ENCODE measurements at places on chromosomes 7 and 10. TPM values are rescaled to one million over a fixed set of nuclear protein-coding genes. Genes with fewer than 3 reads are reported as not detected.
A peak's percentile ranks its signal among the peaks of the same experiment; 100 is the strongest.

DNA sequence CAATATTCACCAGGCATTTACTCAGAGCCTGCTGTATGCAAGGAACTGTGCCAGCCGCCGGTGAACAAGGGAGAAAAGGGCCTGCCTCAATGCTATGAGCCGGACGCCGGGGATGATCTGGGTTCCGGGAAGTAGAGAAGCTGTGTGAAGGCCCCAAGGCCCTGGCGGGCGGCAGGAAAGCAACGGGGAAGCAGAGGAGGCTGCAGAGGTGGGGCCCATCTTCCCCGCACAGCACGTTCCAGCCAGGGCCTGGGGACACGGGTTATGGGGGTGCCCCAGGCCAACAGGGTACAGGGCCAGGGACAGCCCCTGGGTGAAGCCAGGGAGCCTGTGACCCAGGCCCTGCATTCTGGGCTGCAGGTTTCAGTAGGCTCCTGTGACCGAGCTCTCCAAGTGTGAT is 179.3 kb downstream of the MAD1L1 start:
- H3K36me3 ChIP-seq, result no peaks in the 10 kb centered on the region
- H3K4me1 ChIP-seq, result no peaks in the 10 kb centered on the region
- H3K27me3 ChIP-seq, result no peaks in the 10 kb centered on the region
- DNase-seq, result no peak
- no peak overlapping the region for H3K4me3 ChIP-seq

DNA sequence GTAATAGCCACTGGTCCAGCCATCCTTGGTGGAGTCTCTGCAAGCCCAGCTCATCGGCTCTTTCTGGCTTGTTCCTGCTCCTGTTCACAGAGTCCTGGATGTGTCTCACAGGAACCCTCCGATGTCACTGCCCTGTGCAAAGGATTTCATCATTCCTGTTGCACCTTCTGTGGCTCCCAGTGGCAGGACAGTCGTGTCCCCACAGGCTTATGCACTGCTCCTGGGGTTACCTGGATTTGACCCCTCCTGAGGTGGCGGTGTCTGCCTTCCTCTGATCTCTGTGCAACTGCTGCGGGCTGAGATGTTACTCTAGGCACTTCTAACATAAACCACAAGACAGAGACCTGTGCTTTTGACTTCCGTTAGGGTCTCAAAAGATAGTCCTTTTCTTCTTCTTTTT is 30.6 kb downstream of the APBB1IP start:
- H3K27ac ChIP-seq, result no peak overlapping the region
- no peak overlapping the region for H3K4me3 ChIP-seq
- H3K36me3 ChIP-seq, result no peaks in the 10 kb centered on the region
- H3K4me1 ChIP-seq, result no peaks in the 10 kb centered on the region
- no peak for DNase-seq

DNA sequence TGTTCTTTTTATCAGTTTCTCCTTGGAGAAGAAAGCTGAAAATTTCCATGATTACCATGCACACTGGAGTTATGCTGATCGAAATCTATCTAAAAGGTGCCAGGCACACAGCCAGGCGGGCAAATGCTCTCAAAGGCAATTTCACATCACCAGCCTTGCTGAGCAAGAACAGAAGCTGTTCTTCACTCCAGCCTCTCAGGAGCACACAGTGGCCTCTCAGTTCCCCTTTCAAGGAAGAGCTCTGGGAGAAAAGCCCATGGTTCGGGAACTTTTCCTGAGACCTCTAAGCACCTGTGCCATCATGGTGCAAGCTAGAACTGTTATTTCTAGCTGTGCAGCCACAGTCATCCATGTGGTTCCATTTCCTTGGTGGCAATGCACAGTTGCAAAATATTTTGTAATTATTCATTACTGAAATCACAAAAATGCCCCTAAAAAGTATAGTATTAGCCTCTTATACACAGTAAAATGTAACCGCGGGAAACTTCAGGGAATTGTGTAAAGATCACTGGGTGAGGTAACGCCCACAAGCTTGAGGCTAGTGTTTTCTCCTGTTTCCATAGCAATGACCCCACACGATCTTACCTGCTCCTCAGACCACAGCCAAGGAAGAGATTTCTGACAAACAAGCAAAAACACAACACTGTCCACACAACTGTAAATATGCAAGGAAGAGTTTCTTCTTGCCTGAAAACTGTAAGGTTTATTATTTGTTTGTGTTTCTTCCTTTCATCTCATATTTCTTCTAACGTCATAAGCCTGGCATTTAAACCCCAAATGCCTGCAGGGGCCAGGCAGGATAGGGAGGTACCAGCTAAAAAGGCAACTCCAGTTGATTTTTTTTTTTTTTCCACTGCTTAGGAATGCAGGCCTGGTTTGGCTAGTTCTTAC is 121.2 kb downstream of the FAM107B start:
- no peak overlapping the region for H3K4me3 ChIP-seq
- DNase-seq, result no peak
- peaks cover 6% of the 10 kb centered on the region for H3K4me1 ChIP-seq
- H3K27ac ChIP-seq, result no peak overlapping the region
- H3K27me3 ChIP-seq, result no peaks in the 10 kb centered on the region
- H3K36me3 ChIP-seq, result no peaks in the 10 kb centered on the region

DNA sequence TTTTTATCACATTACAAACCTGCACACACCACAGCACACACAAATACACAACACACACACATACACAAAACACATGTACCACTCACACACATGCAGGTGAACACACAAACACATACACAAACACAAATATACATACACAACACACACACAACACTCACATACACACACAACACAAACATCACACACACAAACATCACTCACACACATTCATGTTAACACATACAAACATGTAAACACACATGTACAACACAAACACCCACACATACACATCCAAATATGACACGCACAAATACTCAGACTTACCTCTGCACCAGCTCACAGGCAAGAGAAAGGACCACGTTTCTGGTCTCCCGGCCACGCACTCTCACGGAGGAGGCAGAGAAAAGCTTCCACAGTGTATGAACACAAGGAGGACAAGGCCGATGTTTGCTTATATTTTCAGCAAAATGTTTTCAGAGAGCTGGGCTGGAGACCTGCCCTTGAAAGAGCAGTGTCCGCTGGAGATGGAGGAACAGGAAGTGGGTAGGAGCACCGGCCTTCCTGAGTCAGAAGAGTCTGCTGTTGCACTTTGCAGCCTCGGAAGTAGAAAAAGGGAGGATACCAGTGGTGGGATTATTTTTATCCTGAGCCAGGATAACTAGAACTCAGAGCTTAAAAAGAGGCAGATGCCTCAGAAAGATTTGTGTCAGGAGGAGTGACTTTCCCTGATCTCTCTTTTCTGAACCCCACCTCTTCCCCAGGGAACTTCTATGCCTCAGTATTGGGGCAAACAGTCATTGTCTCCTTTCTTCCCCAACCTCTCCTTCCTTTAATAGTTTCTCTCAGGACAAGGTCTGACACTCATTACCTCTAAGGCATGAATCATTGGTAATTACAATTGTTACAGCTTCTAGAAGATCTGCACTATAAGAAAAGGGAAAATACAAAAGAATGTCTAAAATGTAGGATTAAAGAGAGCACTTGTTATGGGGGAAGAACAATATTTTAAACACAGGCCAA is at the start of gene GIMAP6:
TSS of gene GIMAP6 (minus strand) at position 520 of the 999 bp plus-strand sequence. CDS start 2,243 bp downstream, outside the sequence.
- DNase-seq, result no peak
- no peak within 1 kb of the TSS for H3K4me3 ChIP-seq
- H3K36me3 ChIP-seq, result no peaks in the 10 kb centered on the region
- H3K4me1 ChIP-seq, result no peaks in the 10 kb centered on the region
- H3K27me3 ChIP-seq, result no peaks in the 10 kb centered on the region

DNA sequence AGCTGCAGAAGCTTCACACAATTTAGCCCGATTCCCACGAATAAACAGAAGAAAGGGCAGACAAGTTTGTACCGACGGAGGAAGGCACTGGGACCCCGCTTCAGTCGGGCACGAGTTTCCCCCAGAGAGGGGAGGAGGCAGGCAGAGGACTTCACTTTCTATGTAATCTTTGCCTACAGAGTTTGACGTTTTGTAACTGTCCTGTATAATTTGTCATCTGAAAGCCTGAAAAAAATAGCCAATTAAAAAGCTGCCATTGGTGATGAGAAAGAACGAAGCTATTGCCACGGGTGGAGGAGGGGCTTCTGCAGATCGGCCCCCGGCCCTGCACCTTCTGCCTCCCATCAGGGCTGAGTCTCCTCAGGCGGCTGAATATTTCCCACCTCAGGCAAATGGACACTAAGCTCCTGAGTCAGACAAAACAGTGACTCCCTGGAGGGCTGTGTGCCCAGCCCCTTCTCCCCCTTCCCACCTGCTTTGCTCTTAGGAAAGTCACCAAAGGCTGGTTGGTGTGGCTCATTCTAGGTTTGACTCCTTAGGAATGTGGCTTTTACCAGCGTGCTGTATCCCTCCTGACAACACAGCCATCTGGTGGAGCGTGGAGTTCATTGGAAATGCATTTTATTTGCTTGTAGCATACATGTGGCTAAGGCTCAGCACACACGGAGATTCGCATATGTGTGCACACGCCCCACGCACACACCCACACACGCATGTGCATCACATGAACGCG is 117.4 kb downstream of the VIPR2 start:
- no peak overlapping the region for H3K4me3 ChIP-seq
- H3K27me3 ChIP-seq, result no peaks in the 10 kb centered on the region
- H3K4me1 ChIP-seq, result peaks cover 8% of the 10 kb centered on the region
- DNase-seq, result peak; percentile 12
- no peak overlapping the region for H3K27ac ChIP-seq

- H3K4me3 ChIP-seq, result no peak overlapping the region
- no peaks in the 10 kb centered on the region for H3K4me1 ChIP-seq
- DNase-seq, result no peak
- no peaks in the 10 kb centered on the region for H3K36me3 ChIP-seq
- H3K27ac ChIP-seq, result no peak overlapping the region
Measured at GRCh38 chr7:17058568-17058967, 176.8 kb upstream of the AGR3 start.

DNA sequence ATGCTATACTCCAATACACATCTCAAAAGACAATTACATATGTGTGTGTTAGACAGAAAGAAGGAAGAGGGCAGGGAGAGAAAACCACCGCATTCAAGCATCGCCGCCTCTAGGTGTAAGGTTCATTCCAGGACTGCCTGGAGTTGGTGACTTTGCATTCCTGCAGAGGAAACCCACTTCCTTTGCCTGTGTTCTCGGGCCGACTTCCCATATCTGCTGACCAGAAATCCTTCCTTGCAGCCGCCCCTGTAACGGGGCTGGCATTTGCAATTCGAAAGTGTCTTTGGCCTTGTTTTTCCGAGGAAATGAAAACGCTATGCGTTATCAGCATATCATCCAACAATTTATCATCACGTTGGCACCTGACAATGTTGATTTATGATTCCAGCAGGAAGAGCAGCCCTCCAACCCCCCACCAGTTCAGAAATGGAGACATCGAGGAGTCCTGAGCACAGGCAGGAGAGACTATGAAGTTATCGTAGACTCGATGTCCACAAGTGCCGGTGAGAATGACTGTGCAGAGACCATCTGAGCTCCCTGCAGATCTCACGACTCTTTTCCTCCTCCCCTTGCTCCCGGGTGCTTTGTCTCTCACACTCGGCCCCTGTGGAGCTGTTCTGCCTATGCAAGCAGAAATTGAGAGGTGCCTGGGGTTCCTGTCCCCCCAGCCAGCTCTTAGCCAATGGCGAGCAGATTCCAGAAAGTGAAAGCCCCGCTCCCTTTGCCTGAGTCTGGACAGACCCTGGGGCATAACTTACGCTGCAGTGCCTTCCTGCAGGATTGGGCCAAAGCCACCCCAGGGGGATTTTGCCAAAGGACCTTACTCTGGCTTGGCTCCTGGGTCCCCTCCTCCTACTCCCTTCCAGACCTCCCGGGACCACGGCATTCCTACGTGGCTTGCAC is 68.9 kb upstream of the FOXK1 start:
- no peaks in the 10 kb centered on the region for H3K27me3 ChIP-seq
- H3K36me3 ChIP-seq, result no peaks in the 10 kb centered on the region
- H3K4me1 ChIP-seq, result peaks cover 6% of the 10 kb centered on the region
- H3K4me3 ChIP-seq, result no peak overlapping the region

- H3K27ac ChIP-seq, result no peak overlapping the region
- DNase-seq, result no peak
- no peaks in the 10 kb centered on the region for H3K27me3 ChIP-seq
- H3K4me3 ChIP-seq, result no peak overlapping the region
- no peaks in the 10 kb centered on the region for H3K36me3 ChIP-seq
Measured at GRCh38 chr10:55065185-55065584, 264.2 kb upstream of the PCDH15 start.

- no peak overlapping the region for H3K27ac ChIP-seq
- H3K36me3 ChIP-seq, result no peaks in the 10 kb centered on the region
- DNase-seq, result no peak
- H3K4me3 ChIP-seq, result no peak overlapping the region
Measured at GRCh38 chr7:83546586-83546985, 102.4 kb downstream of the SEMA3E start.

DNA sequence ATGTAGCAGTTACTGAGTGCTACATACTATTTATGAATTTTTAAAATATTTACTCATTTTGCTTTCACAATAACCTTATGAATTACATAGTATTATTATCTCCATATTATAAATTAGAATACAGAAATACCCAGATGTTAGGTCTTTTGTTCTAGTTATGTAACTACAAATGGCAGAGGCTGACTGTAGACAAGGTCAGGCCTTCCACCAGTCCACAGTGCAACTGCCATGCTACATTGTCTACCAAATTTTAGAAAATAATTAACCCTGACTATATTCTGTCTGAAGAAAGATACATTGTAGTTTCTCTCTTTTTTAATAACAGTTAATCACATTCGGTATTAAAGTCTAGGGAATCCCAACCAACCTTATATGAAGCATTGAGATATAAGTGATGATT is 280.9 kb downstream of the MALRD1 start:
- H3K4me1 ChIP-seq, result no peaks in the 10 kb centered on the region
- no peak overlapping the region for H3K4me3 ChIP-seq
- H3K27ac ChIP-seq, result no peak overlapping the region
- H3K36me3 ChIP-seq, result no peaks in the 10 kb centered on the region
- no peak for DNase-seq

- no peaks in the 10 kb centered on the region for H3K36me3 ChIP-seq
- DNase-seq, result no peak
- H3K27ac ChIP-seq, result no peak overlapping the region
- H3K4me1 ChIP-seq, result peaks cover 10% of the 10 kb centered on the region
- H3K27me3 ChIP-seq, result no peaks in the 10 kb centered on the region
- H3K4me3 ChIP-seq, result no peak overlapping the region
Measured at GRCh38 chr7:128139406-128139805, 101.7 kb upstream of the LEP start.

DNA sequence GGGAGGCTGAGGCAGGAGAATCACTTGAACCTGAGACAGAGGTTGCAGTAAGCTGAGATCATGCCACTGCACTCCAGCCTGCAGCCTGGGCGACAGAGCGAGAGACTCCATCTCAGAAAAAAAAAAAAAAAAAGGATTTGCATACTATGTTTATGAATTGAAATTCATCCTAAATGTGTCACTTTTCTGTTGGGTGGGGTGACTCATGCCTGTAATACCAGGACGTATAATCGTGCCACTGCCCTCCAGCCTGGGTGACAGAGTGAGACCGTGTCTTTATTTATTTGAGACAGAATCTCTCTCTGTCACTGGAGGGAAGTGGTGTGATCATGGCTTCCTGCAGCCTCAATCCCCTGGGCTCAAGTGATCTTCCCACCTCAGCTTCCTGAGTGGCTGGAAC is 5.8 kb downstream of the ZNF212 start:
- H3K4me1 ChIP-seq, result peaks cover 7% of the 10 kb centered on the region
- H3K4me3 ChIP-seq, result no peak overlapping the region
- H3K36me3 ChIP-seq, result no peaks in the 10 kb centered on the region
- H3K27ac ChIP-seq, result no peak overlapping the region

HOXA3 gene
- 2.4 TPM for total RNA-seq

NOM1 gene
- total RNA-seq, result 42.8 TPM
